ENCODE measurements at places on chromosomes 12 and 14. TPM values are rescaled to one million over a fixed set of nuclear protein-coding genes. Genes with fewer than 3 reads are reported as not detected.

The DBX2 gene
- total RNA-seq = not detected

The TMEM233 gene
- not detected for total RNA-seq

The KERA gene
- total RNA-seq = not detected

The SVOP gene
- total RNA-seq = not detected

The SMOC1 gene
- not detected for total RNA-seq

The PRIMA1 gene
- not detected for total RNA-seq

The A2M gene
- total RNA-seq = not detected

The BCL2L14 gene
- total RNA-seq = not detected

The CLEC4C gene
- not detected for total RNA-seq

The EXOC3L4 gene
- total RNA-seq = not detected

The NRIP2 gene
- total RNA-seq = not detected

The LRP1-AS gene
- not detected for total RNA-seq

The RASAL1 gene
- total RNA-seq = 3.4 TPM

The RDH12 gene
- not detected for total RNA-seq

The DPF3 gene
- total RNA-seq = 3.1 TPM

The TDRD9 gene
- not detected for total RNA-seq

The ADSS1 gene
- 2.8 TPM for total RNA-seq

The COA8 gene
- total RNA-seq = 62.9 TPM

The SLC5A8 gene
- total RNA-seq = not detected

The PTGER2 gene
- not detected for total RNA-seq
